ENCODE measurements at places on chromosomes 11 and 22.

- no peak for DNase-seq
These were observed 20.0 kb downstream of the MYEOV start for GRCh38 chr11:69313992-69314391.

DNA sequence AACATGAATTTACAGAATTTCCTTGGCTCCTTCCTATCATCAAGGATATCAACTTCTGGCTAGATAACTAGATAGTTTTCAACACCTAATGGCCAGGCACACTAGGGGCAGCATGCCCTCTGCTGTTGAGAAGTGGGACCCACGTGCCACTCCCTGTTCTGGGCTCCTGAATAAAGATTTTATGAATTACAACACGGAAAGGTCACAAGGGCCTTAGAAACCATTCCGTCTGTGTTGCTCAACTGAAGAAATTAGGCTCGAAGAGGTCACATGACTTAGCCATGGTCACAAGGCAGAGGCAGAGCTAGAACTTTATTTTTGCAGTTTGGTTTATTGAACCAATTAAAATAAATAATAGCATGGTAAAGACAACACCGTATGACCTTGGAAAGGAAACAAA, 36.0 kb downstream of the PRCP start:
- peak; percentile 8 for DNase-seq

DNA sequence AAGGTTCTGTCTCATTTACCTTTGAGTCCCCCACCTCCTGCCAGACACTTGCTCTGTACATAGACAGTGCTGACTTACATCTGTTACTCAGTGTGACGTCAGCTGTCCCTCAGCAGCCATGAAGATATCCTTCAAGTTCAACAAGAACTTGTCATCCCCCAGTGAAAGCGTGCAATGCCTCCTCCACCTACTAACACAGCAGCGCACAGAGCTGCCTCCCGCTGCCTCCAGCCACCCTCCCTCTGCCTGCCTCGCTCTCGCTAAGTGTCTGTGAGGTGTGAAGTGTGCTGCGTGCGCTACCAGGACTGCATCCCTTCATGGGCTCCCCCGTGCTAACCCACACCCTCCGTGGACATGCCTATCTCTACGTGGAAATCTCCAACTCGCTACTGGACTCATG, 621.4 kb downstream of the BRD1 start:
- DNase-seq, result no peak

DNA sequence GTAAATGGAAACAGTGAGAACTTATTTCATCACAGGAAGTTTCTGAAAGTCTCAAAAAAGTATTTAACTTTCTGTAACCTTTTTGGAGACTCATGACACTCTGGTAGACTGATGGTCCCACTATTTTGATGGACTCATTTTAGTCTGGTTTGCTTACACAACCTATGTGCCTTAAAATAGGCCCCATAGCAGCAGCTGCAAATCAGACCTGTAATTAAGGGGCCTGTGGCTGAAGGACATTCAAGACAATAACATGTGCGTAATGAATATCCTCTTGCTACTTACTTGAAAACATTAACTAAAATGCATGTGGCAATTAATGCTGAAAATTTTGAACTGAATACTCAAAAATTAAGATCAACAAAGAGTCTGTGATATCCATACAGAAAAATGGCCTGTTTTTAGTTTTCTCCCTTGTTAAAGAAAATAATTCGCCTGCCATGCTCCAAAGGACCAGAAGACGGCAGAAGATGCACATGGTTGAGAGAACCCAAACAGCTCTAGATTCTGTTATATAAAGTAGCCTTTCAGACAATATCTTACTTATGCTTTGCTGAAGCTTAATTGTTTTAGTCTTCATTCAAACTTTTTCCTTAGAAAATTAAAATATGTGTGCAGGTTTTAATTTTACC, 568.5 kb downstream of the KCNA4 start:
- DNase-seq, result no peak

GRCh38 chr11:65471447-65471891, 27.4 kb upstream of the MALAT1 start:
- DNase-seq, result no peak

- no peak for DNase-seq
These were observed 8.7 kb downstream of the SLC37A2 start for GRCh38 chr11:125071846-125072217.

DNA sequence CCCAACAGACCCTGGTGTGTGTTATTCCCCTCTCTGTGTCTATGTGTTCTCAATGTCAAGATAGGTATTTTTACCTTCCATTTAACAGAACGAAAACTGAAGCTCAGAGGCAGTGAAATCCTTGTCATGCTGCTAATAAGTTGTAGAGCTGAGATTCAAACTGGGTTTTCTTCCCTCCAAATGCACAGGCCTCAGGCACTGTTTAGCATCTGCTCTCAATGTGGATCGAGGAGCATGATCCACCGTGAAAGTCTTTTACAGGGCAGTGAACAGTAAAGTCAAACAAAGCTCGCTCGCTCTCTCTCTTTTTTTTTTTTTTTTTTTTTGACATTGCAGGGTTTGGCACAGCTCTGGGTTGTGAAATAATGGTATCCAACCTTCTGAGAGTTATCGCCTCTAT, 401.0 kb upstream of the SYN3 start:
- DNase-seq, result no peak

- no peak for DNase-seq
These were observed 22.9 kb upstream of the ARHGAP8 start for GRCh38 chr22:44729391-44730021.

- no peak for DNase-seq
These were observed 143.4 kb downstream of the C11orf91 start for GRCh38 chr11:33557201-33557600.

DNA sequence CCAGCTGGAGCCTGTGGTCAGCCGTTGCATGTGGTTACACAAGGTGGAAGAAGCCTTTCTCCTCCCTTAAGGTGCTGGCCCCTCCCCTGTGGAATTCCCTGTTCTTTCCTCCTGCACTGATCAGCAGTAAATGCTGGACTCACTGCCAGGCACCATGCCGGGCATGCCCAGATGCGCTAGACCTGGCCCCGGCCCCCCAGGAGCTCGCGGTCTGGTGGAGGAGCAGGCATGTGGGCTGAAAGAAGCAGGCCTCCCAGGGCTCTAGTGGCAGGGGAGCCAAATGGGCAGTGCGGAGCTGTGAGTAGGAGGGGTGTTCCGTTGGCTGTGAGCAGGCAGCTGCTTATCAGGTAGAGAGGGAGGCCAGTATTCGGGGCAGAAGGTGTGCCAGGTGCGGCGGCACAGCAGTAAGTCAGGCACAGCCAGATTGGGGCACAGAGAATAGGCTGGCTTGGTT, 10.2 kb downstream of the DGKZ start:
- DNase-seq, result no peak

DNA sequence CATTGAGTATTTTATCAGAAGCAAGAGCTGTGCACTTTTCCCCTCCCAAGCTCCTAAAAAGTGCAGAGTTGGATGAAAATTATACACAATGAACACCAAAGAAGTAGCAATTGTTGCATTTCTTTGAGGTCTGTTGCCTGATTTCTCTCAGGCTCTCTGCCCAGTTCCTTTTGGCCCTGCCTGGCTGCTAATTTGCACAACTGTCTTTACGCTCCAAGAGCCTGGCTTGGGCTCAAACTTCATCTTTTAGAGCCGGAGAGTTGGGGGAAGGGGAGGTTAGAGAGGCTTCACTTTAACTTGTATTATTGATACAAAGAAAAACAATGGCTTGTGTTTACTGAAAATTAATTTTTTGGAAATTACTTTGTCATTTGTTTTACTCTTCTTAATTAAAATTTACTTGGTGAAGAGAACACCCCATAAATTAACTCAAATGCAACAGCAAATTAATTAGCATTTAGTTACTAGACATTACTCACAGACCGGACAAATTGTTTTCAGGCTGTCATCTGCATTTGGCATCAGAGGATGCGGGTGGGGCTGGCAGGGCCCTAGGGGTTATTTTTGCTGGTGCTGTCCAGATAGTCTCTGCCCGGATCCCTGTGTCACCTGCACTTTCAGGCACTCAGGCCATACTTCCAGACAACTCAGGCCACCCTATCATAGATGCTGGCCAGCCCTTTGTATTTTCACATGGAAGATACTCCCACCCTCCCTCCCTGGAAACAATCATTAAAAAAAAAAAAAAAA, 407.3 kb downstream of the NXPE2 start:
- no peak for DNase-seq

GRCh38 chr11:47967577-47968525, 12.5 kb upstream of the PTPRJ start:
- DNase-seq, result no peak

- DNase-seq, result no peak
These were observed 48.8 kb downstream of the SMCO4 start for GRCh38 chr11:93494357-93494756.

- DNase-seq, result no peak
These were observed 11.6 kb upstream of the OOSP4B start for GRCh38 chr11:60005360-60005759.

- DNase-seq, result no peak
These were observed 929.0 kb upstream of the FAT3 start for GRCh38 chr11:91295591-91295990.

DNA sequence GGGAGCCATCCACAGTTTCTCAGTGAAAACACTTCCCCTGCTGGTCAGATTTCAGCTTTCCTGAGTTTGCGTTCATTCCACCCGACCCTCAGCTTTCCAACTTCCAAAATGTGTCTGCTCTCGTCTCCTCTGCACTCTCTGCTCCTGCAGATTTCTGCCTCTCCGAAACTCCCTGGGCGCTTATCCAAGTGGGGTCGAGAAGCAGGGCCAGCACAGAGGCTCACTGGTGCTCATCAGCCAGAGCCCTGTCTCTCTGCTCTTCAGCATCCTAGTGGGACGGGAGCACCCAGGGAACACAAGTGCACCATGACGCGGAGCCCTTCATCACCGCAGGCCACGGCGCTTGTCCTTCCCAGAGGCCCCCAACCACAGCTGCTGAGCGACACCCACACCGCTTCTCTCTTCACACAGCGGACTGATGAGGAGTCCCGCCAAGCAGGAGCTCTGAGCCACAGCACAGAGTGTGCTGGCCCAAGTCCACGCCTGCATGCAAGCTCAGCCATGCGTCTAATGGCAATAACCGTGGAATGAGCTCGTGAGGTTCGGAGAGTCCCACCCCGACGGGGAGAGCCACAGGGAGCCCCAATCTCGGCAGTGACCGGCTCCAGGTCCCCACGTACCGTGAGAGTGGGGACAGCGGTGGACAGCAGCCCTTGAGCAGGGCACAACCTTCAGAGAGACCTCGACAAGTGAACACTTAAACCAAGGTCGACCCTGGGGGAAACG, 27.9 kb upstream of the MOB2 start:
- DNase-seq, result no peak

DNA sequence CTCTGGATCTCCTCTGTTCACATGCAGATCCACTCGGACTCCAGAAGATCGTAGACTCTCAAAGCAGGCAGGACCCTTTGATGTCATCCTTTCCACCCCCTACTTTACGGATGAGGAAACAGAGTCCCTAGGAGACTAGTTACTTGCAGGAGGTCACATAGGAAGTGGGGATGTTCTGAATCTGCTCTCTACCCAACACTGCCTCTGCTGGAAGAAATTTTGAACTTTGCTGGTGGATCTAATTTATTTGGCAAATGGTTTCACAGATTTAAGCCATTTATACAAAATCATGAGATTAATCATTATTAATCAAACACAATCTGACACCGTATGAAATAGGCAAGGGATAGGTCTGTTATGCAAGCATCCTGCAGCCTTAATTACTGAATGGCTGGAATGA, 55.0 kb upstream of the USP47 start:
- DNase-seq, result no peak

- DNase-seq, result no peak
These were observed 40.6 kb upstream of the GNAZ start for GRCh38 chr22:23029521-23030228.

GRCh38 chr22:23263651-23264555, 83.6 kb downstream of the BCR start:
- peak; percentile 27 for DNase-seq

- no peak for DNase-seq
These were observed 76.0 kb downstream of the EXT2 start for GRCh38 chr11:44171518-44171917.

GRCh38 chr11:107583629-107584195, 7.2 kb upstream of the ELMOD1 start:
- DNase-seq, result no peak

- DNase-seq, result no peak
These were observed 269.4 kb downstream of the TTC28 start for GRCh38 chr22:28410050-28410816.

DNA sequence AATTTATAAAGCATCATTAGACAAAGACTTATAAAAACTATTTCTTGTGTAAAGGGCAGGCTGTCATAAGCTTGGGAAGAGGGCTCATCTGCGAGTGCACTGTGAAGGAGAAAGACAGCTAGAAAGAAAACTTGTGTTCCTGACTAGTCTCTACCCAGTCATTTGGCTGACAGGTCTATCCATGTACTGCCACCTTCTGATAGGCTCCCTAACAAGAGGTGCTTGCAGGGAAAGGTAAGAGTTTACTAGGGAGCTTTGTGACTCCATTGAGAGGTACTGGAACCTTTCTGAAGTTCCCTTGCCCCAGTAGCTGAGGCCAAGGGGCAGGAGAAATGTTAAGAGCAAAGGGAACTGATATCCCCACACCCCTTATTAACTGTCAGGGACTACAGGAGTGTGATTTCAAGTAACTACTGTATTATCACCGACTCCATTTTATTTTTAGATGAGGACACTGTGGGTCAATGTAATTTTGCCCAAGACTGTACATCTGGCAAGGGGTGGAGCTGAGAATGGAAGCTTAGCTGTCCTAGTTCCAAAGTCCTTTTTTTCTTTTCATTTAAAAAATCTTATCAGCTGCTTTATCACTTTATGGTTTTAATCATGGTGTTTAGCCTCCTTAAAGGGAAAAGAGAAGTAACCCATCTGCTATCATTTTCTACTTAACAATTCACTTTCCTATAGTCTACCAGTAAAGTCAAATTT, 129.4 kb downstream of the ARHGAP20 start:
- DNase-seq, result no peak

GRCh38 chr11:113722221-113722620, 16.1 kb upstream of the TMPRSS5 start:
- DNase-seq, result no peak

GRCh38 chr22:50250555-50251476, at the start of gene HDAC10:
Gene HDAC10 (minus strand): TSS chr22:50251265. CDS start chr22:50251032, 233 bp downstream.
- peak; percentile 87 for DNase-seq

GRCh38 chr11:46427364-46427763, 35.8 kb upstream of the CHRM4 start:
- no peak for DNase-seq

- no peak for DNase-seq
These were observed 81.3 kb downstream of the MYO18B start for GRCh38 chr22:25823276-25823675.

- DNase-seq, result no peak
These were observed 31.4 kb downstream of the POU2AF1 start for GRCh38 chr11:111347723-111348115.

- no peak for DNase-seq
These were observed 3.7 kb upstream of the CARNS1 start for GRCh38 chr11:67411785-67412152.

DNA sequence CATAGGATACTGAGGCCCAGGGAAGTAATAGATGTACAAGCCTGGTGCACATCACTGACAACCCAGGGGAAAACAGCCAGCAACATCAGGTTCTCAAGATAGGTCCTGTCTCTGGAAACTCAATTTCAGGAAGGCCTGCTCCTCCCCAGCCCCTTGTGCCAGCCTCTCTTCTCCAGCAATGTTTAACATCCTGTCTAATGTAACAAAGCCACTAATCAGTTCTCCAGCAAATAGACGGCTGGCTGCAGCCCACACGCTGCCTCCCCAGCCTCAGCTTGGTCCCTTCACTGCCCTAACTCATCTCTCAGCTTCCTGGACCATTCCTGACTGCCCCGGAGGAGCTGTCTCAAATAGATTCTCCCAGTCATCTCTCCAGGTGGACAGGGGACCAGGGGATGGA, 37.8 kb downstream of the RPL27A start:
- DNase-seq, result no peak

Measured in activated CD4-positive, alpha-beta T cell treated with anti-CD3 and anti-CD28 coated beads, Interleukin-2, amount 50 U/mL, for 16 hours (primary cell).